ENCODE measurements at places on chromosomes 7 and 10.

DNA sequence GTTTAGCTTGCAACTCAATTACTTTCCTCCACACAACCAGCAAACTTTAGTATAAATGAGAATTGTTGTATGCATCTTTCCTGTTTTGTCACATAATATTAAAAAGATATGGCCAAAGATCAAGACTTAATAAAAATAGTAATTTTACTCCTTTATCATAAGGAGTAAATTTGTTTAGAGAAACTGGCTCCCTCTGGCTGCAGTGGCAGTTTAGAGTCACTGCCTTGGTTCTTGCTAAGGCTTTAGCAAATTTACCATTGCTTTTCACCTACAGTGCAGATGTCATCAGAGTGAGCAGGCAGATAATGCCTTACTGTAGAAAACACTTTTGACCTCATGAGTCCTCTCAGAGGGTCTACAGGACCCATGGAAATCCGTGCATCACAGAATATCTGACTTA, 2.6 kb downstream of the PRPF18 start:
- DNase-seq = no peak

- no peak for DNase-seq
Observed at GRCh38 chr7:37105762-37106161, 342.9 kb downstream of the ELMO1 start.

GRCh38 chr7:129958643-129959470, 6.1 kb upstream of the UBE2H start:
- no peak for DNase-seq

- DNase-seq = no peak
Observed at GRCh38 chr7:88357781-88358525, 51.3 kb upstream of the STEAP4 start.

- no peak for DNase-seq
Observed at GRCh38 chr7:22075561-22075960, 129.9 kb upstream of the CDCA7L start.

- DNase-seq = no peak
Observed at GRCh38 chr10:118239236-118239630, 102.9 kb downstream of the FAM204A start.

DNA sequence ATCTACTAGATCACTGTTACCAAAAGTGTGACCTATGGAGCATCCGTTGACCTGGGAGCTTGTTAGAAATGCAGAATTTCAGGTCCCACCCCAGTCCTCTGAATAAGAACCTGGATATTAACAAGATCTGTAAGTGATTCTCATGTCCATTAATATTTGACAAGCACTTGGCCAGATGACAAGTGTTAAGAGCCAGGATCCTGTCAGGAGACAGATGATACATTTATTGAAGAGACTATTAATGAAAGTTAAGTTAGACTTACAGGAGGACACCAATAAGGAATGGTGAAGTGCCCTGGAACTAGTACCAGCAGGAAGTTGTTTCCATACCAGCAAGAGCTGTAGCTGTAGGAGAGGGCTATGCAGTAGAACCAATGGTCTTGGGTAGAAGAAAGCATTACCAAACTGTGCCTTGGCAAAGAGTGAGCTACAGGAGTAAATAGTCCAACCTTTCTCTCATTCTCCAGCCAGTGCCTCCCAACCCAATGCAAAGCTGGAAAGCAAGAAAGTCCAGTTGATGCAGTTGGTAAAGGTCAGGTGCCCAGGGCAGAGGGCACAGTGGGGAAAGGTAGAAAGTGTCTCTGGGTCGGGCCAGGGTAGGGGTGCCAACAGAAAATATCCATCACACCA, 35.3 kb upstream of the ADD3 start:
- no peak for DNase-seq

DNA sequence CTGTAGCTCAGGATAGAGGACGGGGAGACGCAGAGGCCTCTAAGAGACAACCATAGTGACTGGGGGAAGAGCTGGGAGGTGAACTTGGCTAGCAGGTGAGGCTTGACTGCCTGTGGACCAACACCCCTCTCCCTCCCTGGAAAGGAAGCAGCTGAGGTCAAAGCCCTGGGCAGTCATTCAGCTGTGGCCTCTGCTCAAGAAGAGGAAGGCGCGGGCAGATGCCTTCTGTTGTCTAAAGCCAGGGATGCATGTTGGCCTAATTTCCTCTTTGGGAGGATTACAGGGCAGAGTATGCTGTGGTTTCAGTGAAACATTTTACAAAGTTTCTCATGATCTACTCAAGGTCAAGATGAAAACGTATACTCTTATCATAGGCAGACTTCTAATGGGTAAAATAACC, 327.1 kb downstream of the PRPF18 start:
- no peak for DNase-seq

DNA sequence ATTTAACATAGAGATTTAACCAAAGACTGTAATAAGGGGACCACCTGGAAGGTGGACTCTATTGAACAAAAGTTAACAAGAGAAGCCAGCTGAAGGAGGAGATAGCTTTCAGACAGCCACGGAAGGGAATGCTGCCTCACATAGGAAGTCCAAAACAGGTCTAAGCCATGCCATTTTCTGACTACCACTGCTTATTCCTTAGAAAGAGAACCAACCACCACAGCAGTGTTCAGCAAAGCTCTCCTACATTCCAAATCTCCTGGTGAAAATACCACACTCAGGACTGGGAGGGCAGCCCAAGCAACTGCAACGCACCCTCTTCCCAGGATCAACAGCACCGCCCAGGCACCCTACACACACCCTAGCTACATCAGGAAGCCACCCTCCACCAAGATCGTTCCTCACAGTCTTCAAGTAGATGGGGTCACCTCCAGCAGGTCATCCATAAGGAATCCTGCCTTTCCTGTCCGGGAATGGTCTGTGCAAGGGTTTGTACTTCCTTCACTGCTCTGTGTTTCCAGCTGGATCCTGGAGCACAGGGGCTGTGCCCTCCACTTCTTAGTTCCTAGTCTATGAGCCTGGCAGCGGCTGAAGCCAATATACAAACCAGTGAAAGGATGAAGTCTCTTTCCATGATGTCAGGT, 2.5 kb downstream of the KIAA1549 start:
- DNase-seq = no peak

DNA sequence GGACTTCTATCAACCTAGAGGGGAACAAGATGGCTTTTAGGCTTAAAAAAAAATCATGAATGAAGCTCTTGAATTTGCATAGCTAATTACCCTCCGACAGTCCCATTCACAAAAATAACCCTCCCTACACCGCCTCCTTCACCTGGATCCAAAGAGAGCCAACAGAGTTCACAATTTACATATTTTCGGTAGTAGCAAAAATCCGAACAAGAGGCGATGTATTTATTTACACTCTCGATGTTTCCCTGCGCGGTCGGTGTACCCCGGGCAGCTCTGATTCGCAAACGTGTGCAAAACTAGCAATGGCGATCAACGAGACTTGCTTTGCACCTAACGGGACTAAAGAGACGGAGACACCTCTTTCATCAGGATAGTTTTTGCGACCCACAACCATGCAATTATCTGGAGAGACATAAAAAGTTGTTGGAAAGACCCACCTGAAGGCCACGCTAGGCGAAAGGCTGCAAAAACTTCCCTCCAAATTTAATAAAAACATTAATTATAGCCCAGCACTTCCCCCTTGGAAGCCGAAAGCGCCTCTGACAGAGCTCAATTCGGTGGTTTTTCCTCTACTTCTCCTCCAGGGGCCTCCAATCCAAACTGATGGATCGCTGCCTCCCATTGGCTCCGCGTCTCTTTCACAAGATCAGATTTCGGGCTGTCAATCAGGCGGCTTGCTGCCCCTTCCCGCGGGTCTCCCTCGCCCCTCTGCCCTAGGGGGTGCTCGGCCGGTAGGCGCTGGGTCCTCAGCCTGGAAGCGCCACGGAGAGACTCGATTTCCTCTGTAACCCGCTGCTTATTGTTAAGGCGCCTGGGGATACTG, at the start of gene ETV1:
TSS of gene ETV1 (minus strand) at position 541 of the 823 bp plus-strand sequence. CDS start 614 bp downstream, outside the sequence.
- DNase-seq = no peak

DNA sequence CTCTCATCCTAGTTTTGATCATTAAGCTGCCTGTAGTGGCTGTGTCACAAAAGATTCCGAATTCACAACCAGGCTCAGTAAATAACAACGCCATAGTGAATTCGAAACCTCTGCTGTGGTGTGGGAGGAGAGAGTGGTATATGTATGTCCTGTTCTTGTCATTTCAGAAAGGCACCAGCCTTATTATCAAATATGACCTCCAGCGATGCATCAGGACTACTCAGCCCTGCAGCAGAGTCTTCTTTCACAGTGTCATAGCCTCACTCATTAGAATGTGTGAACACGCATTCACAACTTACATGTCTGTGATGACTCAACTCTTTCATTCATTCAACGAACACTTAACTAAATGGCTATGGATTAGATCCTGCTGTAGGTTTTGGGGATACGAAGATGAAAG, 15.3 kb downstream of the AOC1 start:
- DNase-seq = no peak

- DNase-seq = peak; percentile 0
Observed at GRCh38 chr7:10889266-10889898, 84.3 kb upstream of the PHF14 start.

- DNase-seq = no peak
Observed at GRCh38 chr7:100595188-100595587, 7.0 kb upstream of the PCOLCE start.

DNA sequence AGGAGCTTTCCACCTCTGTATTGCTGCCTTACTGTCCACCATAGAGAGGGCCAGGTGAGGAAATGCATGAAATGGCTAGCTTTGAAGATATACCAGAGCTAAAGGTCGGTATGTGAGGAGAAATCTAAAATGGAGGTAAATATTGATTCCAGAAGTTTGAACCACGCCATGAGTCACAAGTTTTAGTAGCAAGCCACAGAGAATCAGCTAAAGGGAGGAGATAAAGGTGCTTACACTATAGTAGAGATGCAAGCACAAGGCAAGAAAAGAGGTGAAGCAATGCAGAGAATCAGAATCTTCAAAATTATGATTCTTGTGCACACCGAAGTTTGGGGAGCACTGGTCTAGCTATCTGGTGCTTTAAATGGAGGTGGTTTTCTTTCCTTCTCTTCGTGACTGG, 3.0 kb upstream of the GSAP start:
- DNase-seq = no peak

DNA sequence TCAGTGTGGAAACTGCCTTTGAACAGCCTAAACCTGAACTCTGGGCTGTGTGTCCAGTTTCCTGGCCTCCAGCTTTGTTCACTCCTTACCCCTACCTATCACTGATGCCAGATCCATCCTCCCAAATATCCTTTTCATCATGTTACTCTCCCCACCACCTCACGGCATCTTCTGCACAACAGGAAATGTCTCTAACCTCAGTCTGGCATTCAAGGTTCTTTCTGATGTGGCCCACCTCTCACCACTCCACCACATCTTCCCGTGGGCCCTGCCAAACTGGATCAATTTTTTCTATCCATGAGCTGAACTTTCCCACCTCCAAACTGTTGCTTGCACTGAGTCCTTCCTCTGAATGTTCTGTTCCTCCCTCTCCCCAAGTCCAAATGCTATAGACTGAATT, 35.8 kb upstream of the MAP3K8 start:
- no peak for DNase-seq

DNA sequence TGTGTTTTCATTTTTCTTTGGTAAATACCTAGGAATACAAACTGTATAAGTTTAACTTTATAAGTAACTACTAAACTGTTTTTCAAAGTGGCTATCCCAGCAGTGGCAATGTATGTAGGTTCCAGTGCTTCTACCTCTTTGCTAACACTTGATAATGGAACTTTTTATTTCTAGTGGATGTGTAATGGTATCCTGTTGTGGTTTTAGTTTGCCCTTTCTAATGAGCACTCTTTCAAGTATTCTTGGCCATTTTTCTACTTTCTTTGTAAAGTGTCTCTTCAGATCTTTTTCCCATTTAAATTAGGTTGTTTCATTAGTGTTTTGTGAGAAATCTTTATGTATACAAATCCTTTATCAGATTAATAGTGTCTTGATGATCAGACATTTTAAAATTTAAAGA, 4.6 kb downstream of the KIF20B start:
- no peak for DNase-seq

- DNase-seq = no peak
Observed at GRCh38 chr10:131569851-131570715, 258.6 kb upstream of the TCERG1L start.

- DNase-seq = no peak
Observed at GRCh38 chr7:150686030-150686631, 625 bp downstream of the GIMAP2 start.

GRCh38 chr10:77603534-77603927, 34.1 kb downstream of the KCNMA1 start:
- DNase-seq = no peak

DNA sequence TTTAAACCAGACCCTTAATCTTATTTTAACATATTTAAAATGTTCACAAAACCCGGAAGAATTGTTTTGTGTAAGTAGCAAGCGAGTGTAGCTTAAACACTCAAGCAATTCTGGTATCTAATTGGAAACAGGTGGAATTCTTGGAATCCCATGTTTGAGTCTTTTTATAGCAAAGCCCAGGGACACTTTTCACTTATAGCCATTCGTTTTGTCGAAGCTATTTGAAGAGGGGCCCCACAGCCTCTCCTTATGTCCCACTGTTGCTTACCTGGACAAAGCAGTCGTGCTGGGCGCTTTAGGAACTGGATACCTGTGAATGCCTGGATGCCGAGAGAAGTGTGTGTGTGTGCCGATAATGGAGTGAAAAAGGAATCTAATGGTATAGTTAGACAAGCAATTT, 3.3 kb downstream of the CUX1 start:
- no peak for DNase-seq

DNA sequence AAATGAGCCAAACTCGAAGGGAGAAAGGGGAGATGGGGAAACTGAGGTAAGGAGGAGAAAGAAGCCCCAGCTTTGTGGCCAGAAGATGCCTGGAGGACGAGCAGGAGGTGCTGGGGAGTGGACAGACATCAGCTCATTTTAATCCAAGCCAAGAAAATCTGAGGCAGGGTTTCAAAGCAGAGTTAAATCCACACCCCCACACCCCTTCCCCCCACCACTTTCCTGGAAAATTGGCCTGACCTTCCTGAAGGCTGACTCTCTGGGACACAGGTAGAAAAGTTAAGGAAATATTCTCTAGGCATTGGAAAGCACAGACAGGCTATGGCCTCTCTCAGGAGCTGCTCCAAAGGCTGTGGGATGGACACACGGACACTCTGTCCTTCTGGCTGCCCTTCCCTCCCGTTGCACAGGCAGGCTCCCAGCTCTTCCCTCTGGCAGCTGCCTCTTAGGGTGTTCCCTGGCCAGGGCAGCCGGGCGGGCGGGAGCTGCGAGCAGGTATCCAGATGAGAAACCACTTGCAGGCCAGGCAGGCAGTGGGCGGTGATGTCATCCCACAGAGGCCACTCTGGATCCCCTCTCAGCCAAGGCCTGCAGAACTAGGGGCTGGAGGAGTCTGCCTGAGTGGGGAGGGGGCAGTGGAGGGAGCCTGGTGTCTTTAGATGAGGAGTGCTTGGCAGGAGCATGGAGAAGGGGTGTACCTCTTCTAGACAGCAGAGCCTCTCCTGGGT, 171.8 kb downstream of the NEURL1 start:
- no peak for DNase-seq

GRCh38 chr7:144884896-144885295, 49.0 kb upstream of the TPK1 start:
- no peak for DNase-seq

- no peak for DNase-seq
Observed at GRCh38 chr7:4849390-4849789, 12.4 kb downstream of the PAPOLB start.

- no peak for DNase-seq
Observed at GRCh38 chr7:18467011-18467410, 28.5 kb upstream of the HDAC9 start.
